ENCODE measurements at places on chromosomes 3 and 15. TPM values are rescaled to one million over a fixed set of nuclear protein-coding genes. Genes with fewer than 3 reads are reported as not detected.

The ACAN gene
- 12.6 TPM for total RNA-seq

The EIF4E3 gene
- total RNA-seq = 15.3 TPM

The CCR8 gene
- 1.1 TPM for total RNA-seq

The GOLGA8K gene
- total RNA-seq = not detected
